ENCODE measurements at places on chromosomes 16 and 17. TPM values are rescaled to one million over a fixed set of nuclear protein-coding genes. Genes with fewer than 3 reads are reported as not detected.

- no peak for DNase-seq
Measured at GRCh38 chr16:27980919-27981700, 82.4 kb downstream of the GSG1L start.

GRCh38 chr17:56359518-56359917 is 206.2 kb downstream of the ANKFN1 start:
- DNase-seq = no peak

DNA sequence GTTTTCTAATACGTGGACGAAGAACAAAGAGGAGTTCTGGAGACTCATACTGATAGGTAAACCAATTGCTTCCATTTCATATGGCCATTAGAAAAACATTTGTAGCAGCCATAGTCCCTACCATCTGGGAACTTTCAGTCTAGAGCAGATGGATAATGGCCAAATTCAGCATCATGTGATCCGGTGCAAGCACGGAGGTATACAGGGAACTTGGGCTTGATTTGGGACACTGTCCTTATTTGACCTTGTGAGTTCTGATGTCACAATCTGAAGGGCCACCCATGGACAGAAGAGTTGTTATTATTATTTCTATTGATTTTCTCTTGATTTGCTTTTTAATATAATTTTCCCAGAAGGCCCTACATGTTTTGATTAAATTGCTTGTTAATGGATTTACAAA is 154.6 kb upstream of the ZNF267 start:
- DNase-seq = no peak

GRCh38 chr17:81135505-81136278 is 29.6 kb upstream of the PVALEF start:
- DNase-seq = no peak

METTL9 gene
- total RNA-seq = 83.7 TPM

GRCh38 chr17:77644181-77645071 is 314.1 kb upstream of the TNRC6C start:
- DNase-seq = no peak

CD300E gene
- 1.2 TPM for total RNA-seq

KCNJ18 gene
- not detected for total RNA-seq

DNA sequence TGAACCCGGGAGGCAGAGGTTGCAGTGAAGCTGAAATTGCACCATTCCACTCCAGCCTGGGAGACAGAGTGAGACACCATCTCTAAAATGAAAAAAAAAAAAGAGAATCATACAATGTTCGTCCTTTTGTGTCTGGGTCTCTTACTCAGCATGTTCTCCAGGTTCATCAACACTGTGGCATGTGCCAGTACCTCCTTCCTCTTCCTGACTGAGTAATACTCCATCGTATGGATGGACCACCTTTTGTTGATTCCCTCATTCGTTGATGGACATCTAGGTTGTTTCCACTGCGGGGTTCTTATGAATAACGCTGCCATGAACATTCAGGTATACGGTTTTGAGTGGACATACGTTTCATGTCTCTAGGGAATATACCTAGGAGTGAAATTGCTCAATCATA is 4.1 kb upstream of the HS3ST6 start:
- no peak for DNase-seq

GRCh38 chr17:81842378-81842724 is 7.5 kb upstream of the PPP1R27 start:
- DNase-seq = no peak

GRCh38 chr16:20868890-20869289 is 31.3 kb downstream of the DCUN1D3 start:
- peak; percentile 80 for DNase-seq

DNA sequence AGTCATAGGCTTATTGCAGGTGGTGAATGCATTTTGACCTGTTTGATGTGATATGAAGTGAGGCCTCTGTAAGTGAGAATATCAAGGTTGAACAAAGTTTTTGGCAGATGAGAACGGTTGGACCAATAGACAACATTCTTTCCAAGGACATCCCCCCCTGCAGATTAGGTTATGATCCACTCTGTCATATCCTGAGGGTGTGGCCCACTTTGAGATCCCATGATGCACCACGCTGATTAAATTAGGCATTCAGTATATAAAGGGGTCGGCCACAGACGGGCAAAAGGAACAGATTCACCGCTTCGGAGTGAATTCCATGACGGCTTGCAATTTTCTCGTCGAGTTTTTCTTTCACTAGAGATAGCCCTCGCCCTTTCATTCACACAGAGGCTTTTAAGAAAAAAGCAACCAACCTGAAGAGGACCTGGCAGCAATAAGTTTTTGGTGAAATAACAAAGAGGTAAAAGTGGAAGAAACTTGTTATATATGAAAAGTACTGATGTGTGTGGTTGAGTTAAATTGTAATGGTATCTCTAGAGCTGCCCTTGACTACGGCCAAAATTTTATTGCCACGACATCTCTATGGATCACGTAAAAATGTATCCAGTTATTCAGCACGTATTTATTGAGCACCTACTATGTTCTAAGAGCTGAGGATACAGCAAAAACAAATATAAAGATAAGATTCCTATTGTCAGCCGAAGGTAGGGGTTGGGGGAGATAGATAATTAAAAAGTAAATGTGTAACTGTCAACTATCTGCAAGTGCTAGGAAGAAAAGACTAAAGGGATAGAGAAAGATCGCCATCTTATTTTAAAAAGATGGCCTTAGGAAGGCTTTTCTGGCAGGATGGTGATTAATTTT is 1.7 kb upstream of the RBBP6 start:
- DNase-seq = no peak

DNA sequence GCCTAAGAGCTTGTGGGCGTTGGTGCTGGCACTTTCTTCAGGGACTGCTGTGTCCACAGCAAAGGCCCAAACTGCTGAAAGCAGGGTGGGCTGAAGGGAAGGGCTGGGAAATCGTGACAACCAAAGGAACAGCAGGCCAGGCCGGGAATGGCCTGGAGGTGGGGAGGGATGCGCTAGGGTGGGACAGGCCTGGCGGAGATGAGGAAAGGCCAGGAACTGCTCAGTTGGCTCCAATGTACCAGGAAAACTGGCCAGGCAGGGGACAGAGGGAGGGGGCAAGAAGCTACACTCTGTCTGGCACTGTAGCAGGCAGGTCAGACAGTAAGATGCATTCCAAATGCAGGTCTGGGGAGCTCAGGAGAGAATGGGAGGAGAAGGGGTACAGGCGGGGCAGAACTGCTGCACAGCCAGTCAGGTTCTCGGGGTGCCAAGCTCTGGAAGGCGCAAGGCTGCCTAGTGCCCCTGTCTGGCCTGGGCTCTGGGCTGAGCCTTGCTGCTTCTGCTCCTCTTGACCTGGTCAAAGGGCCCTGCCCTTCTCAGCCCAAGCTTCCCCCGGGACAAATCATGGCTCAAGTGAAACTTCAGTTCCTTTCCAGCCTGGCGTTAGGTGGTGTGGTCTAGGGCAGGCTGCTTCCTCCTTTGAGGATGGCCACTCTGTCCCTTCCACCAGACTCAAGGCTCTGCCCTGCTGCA is 7.3 kb downstream of the PNMT start:
- no peak for DNase-seq

ZNF821 gene
- 10.1 TPM for total RNA-seq

- no peak for DNase-seq
Measured at GRCh38 chr17:31274252-31274651, 22.8 kb downstream of the OMG start.

- no peak for DNase-seq
Measured at GRCh38 chr17:47717979-47718621, 14.9 kb upstream of the TBX21 start.

DNA sequence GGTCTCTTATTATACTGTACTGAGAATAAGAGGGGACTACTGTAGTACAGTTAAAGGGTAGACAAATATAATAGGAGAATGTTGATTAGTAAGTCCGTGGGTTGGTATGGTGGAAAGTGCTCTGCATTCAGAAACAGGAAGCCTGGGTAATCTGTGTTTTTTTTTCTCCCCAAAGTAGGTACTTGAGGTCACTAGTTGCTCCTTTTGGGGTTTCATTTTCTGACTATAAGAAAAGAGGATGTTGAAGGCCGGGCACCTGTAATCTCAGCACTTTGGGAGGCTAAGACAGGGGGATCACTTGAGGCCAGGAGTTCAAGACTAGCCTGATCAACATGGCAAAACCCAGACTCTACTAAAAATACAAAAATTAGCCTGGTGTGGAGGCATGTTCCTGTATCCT is 42.0 kb upstream of the MMD start:
- DNase-seq = no peak

DNA sequence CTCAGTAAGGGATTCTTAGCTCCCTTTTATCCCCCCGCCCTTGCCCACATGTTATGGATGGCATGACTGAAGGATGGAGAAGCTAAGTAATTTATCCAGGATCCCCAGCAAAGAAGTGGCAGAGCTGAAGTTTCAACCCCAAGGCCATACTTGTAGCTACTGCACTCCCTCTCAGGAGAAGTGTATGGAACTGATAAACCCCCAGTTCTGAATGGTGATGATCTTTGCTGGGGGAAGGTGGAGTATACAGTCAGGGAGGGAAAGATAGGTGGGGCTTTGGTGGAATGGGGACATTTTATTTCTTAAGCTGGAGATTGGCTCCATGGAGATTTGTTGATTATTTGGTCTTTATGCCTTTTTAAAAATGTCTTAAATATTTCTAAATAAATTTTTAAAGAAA is 58.3 kb downstream of the TNRC6C start:
- no peak for DNase-seq
